Left cardiac atrium (tissue), 4 donors: ENCODE measurements at places on chromosomes 2 and 18.
A peak's percentile ranks its signal among the peaks of the same experiment; 100 is the strongest.

- DNase-seq: no peak
These were observed 172.1 kb downstream of the NEDD4L start for GRCh38 chr18:58216071-58216481.

GRCh38 chr2:20190876-20191713 lies 33.8 kb downstream of the SDC1 start:
- no peak for DNase-seq

- no peak for DNase-seq
These were observed 18.9 kb upstream of the DLX1 start for GRCh38 chr2:172066394-172066886.

GRCh38 chr2:50431958-50432650 lies 599.8 kb downstream of the NRXN1 start:
- no peak for DNase-seq

- peak; percentile 59 for DNase-seq
These were observed 31.9 kb upstream of the CREG2 start for GRCh38 chr2:101419096-101419663.

DNA sequence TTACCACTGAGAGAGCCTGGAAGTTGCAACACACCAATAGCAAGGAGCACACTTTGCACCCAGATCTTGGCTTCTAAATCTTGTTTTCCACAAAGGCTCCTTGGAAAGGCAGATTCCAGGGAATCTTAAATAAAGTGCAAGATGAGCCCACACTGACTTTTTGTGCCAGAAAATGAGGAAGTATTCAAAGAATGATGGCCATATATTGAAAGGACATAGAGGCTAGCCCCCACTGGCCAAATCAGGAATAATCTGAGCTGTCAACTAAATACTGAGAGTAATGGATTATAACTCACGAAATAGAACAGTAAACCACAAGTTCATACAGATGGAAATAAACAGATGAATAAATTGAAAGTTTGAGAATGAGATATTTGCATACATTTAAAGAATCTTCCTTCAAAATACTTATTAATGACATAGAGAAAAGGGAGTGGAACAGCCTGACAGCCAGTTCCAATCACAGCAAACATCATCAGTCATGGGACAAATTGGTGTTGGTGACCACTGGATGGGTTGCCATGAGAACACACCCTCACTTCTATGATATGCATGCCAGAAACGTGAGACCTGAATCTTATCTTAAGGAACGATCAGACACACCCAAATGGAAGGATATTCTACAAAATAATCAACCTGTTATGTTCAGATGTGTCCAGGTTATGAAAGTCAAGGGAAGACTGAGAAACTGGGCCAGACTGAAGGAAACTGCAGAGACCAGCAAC lies 12.2 kb upstream of the ACKR3 start:
- no peak for DNase-seq

DNA sequence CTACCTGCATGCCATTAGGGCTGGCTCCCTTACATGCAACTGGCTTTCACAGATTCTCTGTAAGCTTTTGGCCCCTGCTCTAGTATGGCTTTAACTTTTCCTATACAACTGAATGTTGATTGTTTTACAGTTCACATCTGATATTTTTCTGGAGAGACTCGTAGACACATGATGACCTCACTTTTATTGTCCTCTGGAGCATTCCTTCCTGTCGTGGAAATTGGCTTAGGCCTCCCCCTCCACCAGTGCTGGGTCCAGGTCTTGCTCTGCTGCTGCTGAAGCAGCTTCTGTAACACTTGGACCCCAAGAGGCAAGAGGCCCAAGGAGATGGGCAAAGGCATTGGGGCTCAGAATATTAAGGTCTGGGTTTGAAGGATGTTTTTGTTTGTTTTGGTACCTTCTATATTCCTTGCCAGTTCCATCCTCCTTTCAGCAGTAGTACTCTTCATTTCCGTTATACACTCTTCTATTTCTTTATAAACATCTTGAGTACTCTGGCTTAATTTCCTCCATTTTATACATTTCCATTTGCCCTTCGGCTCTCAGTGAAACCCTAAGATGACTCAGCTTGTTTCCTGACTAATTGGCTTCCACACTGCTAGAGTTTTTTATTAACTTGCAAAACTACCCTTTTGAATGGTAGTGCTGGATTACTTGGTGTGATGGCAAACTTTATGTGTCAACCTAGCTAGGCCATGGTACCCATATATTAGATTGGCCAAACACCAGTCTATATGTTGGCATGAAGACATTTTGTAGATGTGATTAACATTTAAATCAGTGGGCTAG lies 219.8 kb downstream of the CDCA7 start:
- DNase-seq: no peak

GRCh38 chr2:19490846-19491435 lies 132.5 kb upstream of the OSR1 start:
- no peak for DNase-seq

GRCh38 chr2:145157036-145157675 lies 637.2 kb upstream of the ZEB2 start:
- no peak for DNase-seq

DNA sequence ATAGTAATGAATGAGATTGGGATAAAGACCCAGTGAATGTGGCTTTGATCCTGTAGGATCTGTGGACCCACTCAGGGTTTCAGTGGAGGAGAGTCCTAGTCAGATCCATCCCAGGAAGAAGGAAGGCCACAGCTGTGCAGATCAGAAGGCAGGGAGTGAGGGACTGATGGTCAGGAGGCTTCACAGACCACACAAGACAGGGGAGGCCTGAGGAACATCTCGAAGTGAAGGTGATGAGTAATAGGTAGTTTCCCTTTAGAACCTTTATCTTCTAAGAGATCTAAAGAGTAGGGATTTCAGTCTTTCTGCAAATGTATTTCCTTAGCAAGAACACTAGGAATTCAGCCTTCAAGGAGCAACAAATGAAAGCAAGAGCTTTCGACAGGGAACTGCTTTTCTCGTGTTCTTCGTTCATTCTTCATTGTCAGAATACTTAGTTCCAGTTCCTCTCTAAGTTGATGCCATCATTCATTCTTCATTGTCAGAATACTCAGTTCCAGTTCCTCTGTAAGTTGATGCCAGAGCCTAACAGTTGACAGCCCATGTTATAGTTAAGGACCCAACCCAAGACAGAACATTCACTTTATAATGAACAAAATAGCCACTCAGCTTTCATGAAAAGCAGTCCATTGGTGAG lies 150.2 kb upstream of the EPAS1 start:
- DNase-seq: no peak

- DNase-seq: no peak
These were observed 163.1 kb downstream of the MIB1 start for GRCh38 chr18:21903709-21904108.

- DNase-seq: no peak
These were observed 108.2 kb upstream of the SMAD2 start for GRCh38 chr18:48038636-48039035.

- no peak for DNase-seq
These were observed 103.6 kb upstream of the SALL3 start for GRCh38 chr18:78875778-78876650.

DNA sequence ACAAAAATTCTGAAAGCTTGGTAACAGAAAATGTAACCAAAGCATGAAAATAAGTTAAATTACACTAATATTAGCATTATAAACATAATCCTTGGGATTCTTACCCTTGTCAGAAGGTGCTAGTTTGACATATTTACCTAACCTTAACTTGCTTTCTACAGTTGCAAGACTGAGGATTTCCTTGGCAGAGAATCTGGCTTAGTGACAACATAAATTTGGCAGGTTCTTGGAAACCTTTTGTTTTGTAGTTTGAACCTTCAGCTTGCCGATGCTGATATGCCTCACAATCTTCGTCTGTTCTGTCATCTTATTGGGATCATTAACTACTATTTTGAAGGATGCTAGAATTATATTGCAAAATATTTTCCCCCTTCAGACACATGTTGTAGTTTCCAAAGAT lies 3.4 kb downstream of the XIRP2 start:
- DNase-seq: no peak

- DNase-seq: peak; percentile 20
These were observed 219.6 kb downstream of the ETAA1 start for GRCh38 chr2:67616749-67617148.

GRCh38 chr2:9390991-9391390 lies 32.3 kb downstream of the ITGB1BP1 start:
- DNase-seq: no peak

GRCh38 chr2:858646-859045 lies 92.0 kb upstream of the SNTG2 start:
- DNase-seq: no peak

GRCh38 chr2:73105511-73105971 lies 7.2 kb downstream of the RAB11FIP5 start:
- DNase-seq: no peak

GRCh38 chr2:70923378-70924015 lies 12.2 kb upstream of the ATP6V1B1 start:
- no peak for DNase-seq

DNA sequence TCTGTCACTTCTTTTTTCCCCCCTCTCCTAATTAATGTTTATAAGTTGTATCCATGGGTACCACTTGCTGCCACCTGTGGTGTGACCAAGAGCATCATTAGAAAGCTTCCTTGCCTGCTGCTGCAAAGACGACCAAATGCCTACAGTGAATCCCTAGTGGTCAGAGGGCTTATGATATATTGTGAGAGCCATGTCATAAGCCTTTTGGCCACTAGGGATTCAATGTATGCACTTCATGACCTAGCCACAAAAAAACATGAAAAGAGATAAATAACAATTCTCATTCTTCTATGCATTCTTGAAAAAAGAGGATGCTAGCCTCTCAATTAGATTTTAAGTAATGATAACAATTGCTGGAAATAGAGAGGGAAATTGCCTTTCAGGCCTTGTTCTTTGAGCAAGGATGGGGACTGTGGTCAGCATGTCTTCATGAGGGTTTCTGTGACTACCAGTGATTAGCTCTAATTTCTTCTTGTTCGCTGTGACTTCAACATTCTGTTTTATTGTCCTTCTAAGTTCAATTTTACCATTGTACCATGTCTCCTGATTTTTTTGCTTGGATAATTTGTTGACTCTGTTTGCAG lies 435.3 kb downstream of the TGIF1 start:
- no peak for DNase-seq

- peak; percentile 45 for DNase-seq
These were observed 1.4 kb upstream of the SLC23A3 start for GRCh38 chr2:219171231-219171651.

GRCh38 chr2:205218056-205218455 lies 464.2 kb upstream of the NRP2 start:
- no peak for DNase-seq

GRCh38 chr2:134466141-134466540 lies 212.3 kb downstream of the MGAT5 start:
- no peak for DNase-seq

DNA sequence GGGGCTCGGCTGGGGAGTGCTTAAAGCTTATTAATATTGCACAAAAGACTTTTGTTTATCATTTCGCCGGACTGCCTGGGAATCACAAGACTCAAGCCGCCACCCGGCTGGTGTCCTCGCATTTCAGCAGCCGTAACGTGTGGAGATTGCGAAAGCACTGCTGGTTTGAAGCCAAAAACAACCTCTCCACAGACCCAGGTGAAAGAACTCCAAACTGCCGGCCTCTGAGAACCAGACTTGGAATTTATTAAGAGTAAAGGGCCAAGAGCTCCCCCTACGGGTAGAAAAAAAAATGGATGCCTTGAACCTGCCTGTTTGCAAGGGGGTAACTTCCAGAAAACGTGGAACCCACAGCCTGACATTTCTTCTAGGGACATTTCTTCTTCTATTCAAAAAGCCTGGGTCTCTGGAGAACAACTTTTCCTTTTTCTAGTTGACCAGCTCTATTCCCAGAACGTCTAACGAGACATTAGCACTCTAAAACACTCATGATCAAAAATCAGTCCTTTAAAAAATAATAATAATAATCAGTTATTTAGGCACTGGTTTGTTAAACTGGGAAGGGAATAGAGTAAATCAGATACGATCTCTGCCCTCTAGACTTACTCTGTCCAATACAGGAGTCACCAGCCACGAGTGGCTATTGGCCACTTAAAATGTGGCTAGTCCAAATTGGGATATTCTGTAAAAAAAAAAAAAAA lies 216.3 kb downstream of the C1D start:
- DNase-seq: peak; percentile 75

DNA sequence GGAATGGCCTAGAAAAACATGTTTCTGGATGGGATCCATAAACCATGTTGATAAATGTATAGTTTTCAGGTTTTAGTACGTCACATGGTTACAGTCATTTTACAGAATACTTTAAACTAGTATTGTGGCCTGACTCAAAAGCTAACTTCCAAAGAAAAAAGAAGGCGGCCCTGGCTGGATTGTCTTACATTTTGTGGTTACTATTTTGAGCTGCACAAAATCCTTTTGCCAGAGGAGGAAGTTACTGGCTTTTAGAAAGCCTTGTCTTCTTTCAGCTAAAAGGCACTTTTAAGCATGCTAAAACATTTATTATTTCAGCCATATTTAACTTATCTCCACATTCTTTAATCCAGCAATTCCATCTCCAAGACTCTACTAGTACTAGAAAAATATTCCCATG lies 227.9 kb downstream of the CDH2 start:
- DNase-seq: no peak

DNA sequence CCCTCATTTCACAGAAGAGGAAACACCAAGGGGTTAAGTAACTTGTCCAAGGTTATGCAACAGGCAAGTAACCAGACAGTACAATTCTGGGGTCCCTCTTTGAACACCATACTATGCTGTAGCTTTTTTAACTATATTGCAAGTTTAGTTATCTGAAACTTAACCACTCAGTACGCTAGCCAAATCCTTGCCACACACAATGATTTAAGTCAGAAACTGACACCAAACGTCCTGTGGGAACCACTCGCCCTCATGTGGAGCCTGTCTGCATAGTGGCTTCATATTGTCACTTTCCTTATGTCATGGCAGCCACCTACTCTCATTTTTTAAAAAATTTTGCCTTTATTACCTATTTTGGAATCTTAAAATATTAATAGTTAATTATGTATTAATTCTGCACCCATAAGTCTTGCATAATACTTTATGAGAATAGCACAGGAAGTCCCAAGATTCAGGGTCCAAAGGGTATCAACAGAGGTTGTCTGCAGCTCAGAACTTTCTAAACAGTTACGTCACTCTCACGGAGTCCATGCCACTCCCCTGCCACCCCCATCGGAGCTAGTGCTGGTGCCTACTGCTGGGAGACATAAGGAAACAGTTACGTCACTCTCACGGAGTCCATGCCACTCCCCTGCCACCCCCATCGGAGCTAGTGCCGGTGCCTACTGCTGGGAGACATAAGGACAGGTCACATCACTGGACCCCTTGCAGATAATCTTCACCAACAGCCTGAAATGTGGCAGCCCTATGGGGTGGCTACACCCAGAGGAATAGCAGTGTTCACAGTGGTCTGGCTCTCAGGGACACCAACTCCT lies 99.0 kb downstream of the L3MBTL4 start:
- no peak for DNase-seq

DNA sequence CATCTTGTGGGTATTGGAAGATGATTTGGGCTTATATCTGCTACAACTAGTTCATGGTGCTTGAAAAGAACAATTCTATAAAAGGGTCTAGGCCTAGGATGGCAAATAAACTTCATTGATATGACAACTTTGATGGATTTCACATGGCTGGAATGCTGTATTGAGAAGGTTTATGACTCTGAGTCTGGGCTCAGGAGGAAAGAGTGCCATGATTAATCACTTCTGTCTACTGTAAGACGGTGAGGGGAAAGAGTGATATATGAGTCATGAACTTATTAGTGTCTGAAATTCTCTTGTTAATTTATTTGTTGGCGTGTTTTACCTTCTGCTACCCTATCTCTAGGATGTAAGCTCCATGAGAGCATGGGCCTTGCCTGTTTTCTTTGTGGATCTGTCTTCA lies 17.0 kb upstream of the ADCYAP1 start:
- DNase-seq: no peak

- DNase-seq: no peak
These were observed 30.6 kb upstream of the PPP3R1 start for GRCh38 chr2:68282811-68283418.
